Epithelial cell of proximal tubule (primary cell): ENCODE measurements at places on chromosomes 1 and 21.

DNA sequence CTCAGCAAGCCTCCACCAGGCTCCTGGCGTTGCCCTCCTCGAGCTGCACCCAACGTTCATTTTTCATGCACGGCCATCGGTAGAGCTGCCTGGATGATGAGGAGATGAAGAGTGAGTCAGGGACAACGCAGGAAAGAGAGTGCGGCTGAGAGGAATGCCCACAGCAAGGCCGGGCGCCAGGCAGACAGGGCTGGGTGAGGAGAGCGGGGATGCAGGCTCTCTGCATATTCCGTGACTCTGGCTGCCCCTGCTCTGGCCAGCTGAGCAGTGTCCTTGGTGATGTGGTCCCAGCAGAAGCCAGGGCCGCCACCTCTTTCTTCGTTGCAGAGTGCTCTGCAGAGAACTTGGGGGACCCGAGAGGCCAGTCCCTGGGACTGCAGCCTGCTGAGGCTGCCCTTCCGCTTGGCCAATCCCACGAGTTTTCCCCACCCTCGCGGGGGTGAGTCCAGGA is 10.8 kb downstream of the UMODL1 start:
- DNase-seq = no peak

GRCh38 chr21:42862774-42863503 is 16.4 kb downstream of the WDR4 start:
- no peak for DNase-seq

GRCh38 chr1:94305704-94306103 is 68.3 kb upstream of the ARHGAP29 start:
- DNase-seq = no peak

DNA sequence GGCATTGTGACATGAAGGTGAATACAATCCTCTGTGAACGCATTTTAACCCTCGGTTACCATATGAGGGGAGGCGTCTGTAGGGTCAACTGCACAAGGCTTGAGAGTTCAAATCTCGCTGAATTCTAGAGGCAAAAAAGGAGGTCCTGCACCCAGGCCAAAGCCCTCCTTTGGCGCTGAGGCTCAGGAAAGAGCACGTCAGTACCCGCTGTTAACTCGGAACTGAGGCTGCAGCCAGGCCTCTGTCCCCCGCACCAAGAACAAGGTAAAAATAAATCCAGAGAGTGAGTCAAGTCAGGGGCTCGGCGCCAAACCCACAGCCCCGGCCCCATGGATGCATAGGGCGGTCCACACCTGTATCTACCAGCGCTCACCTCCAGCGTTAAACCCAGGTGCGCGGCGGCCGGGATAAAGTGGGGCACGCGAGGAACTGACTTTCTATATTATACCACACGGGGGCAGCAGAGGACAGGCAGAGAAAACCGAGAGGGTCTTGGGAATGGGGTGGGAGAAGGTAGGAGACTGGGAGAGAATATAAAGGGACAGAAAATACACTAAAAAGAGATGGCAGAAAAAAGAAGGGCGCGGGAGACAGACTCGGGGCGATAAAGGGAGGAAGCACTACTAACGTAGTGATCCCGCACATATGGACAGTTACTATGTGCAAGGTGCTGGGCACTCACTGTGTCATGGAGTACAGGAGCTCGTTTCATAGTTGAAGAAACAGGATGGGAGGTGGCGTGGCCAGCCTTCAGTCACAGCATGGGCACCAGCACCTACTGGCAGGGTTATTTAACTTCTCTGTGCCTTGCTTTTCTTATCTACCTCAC is 54.9 kb downstream of the DMRTA2 start:
- no peak for DNase-seq

DNA sequence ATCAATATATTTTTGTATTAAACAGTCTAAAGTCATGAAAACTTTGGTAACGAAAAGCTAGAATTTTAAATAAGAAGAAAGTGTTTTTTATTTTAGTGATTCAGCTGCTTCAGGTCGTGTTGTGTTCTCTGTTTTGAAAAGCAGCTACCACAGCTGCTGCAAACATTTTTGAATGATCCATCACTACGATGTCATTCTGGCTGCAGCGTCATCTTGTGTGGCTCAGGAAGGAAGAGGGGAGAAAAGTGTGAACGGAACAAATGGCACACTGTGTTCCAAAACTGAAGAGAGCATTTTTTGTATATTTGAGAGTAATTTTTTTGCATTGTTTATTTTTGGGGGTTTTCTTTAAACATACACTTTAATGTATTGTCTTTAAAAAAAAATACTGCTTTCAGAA is 323.0 kb upstream of the ADGRL2 start:
- DNase-seq = no peak
